Effector memory CD8-positive, alpha-beta T cell (primary cell): ENCODE measurements at places on chromosomes 5 and 9.
A peak's percentile ranks its signal among the peaks of the same experiment; 100 is the strongest.

- peaks cover 71% of the 10 kb centered on the region for H3K4me1 ChIP-seq
- H3K36me3 ChIP-seq, result peaks cover 48% of the 10 kb centered on the region
- H3K27me3 ChIP-seq, result no peaks in the 10 kb centered on the region
- peak overlapping the region; percentile 96 for H3K4me3 ChIP-seq
Measured at GRCh38 chr5:180798193-180798592, 4.4 kb downstream of the MGAT1 start.

GRCh38 chr9:108831496-108832178 is 24.1 kb downstream of the ACTL7B start:
- H3K27ac ChIP-seq, result no peak overlapping the region
- no peaks in the 10 kb centered on the region for H3K4me1 ChIP-seq
- peaks cover 18% of the 10 kb centered on the region for H3K27me3 ChIP-seq
- H3K36me3 ChIP-seq, result no peaks in the 10 kb centered on the region
- no peak overlapping the region for H3K4me3 ChIP-seq

DNA sequence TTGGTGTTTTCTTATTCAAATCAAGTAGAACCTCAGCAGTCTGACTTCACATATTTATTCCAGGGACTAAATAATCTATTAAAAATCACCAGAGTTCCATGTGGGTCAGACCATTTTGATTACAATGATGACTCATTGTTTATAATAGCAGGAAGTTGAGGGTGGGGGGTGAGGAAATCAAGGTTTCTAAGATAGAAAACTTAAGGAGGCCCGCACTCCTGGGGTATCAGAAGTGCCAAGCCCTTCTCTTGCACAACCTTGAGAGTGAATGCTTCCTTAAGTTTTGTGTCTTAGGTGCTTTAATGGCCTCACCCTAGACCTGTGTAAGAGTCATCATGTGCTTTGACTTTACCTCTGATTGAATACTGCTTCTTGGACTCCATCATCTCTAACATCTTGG is 31.9 kb upstream of the NPR3 start:
- no peak for DNase-seq
- H3K27me3 ChIP-seq, result peaks cover 5% of the 10 kb centered on the region
- no peak overlapping the region for H3K4me3 ChIP-seq
- no peak overlapping the region for H3K27ac ChIP-seq
- H3K36me3 ChIP-seq, result no peaks in the 10 kb centered on the region

DNA sequence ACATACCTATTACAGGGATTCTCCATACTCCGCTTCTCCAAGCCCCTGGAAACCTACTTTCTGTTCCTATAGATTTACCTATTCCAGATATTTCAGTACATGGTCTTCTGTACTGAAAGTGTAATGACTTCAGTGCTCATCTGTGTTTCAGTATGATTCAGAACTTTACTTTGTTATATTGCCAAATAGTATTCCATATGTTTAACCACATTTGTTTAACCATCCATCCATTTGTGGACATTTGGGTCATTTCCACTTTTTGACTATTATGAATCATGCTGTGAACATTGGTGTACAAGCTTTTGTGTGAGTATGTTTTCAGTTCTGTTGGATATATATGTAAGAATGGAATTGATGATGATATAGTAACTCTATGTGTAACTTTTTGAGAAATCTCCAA is 188.9 kb downstream of the PDZD2 start:
- H3K4me1 ChIP-seq, result no peaks in the 10 kb centered on the region
- H3K36me3 ChIP-seq, result no peaks in the 10 kb centered on the region
- no peak overlapping the region for H3K4me3 ChIP-seq
- peaks cover 23% of the 10 kb centered on the region for H3K27me3 ChIP-seq
